Daoy (cell line): ENCODE measurements at places on chromosomes 12 and 14. TPM values are rescaled to one million over a fixed set of nuclear protein-coding genes. Genes with fewer than 3 reads are reported as not detected.

Gene SPIC
- total RNA-seq = not detected in 2 replicates

Gene PPP1R1A
- not detected in 2 replicates for total RNA-seq

Gene CD9
- 83.5 and 95.3 TPM in 2 replicates for total RNA-seq

Gene TTC9
- 2.6 and 3.1 TPM in 2 replicates for total RNA-seq

Gene SLC24A4
- not detected in 2 replicates for total RNA-seq

Gene GUCY2C
- not detected in 2 replicates for total RNA-seq

Gene SIX1
- 14.9 and 15.1 TPM in 2 replicates for total RNA-seq

Gene PTPN21
- 4.8 and 7.7 TPM in 2 replicates for total RNA-seq

Gene OR2AP1
- not detected in 2 replicates for total RNA-seq

Gene HSP90B1
- total RNA-seq = 840 and 1,074 TPM in 2 replicates

Gene PLEKHD1
- total RNA-seq = 0.06 TPM in 1 of 2 replicates, not detected in the other

Gene PIANP
- total RNA-seq = 0.06 TPM in 1 of 2 replicates, not detected in the other

Gene FOXG1
- 1.8 and 4.5 TPM in 2 replicates for total RNA-seq

Gene SMOC1
- total RNA-seq = 3.7 and 5.9 TPM in 2 replicates

Gene RIPK3
- total RNA-seq = not detected in 2 replicates

Gene GPRC5A
- 7.0 and 10.5 TPM in 2 replicates for total RNA-seq

Gene ABCD4
- 22.5 and 23.0 TPM in 2 replicates for total RNA-seq

Gene NUP107
- total RNA-seq = 168 TPM in 2 replicates

Gene KRT79
- total RNA-seq = 0.57 and 2.6 TPM in 2 replicates

Gene CLEC1A
- 0.06 TPM in 1 of 2 replicates, not detected in the other for total RNA-seq

Gene SYNDIG1L
- total RNA-seq = not detected in 2 replicates

Gene SLC25A47
- total RNA-seq = not detected in 2 replicates

Gene EP400
- total RNA-seq = 3.5 and 4.2 TPM in 2 replicates

Gene NCAPD2
- total RNA-seq = 95.2 and 117 TPM in 2 replicates

Gene AQP2
- total RNA-seq = not detected in 2 replicates

Gene TAS2R19
- total RNA-seq = 9.0 TPM in 1 of 2 replicates, not detected in the other

Gene LMNTD1
- total RNA-seq = 0.57 TPM in 1 of 2 replicates, not detected in the other

Gene SYT1
- total RNA-seq = 0.45 and 1.1 TPM in 2 replicates

Gene CLEC9A
- total RNA-seq = not detected in 2 replicates

Gene TGM1
- 0.69 and 2.6 TPM in 2 replicates for total RNA-seq

Gene BMP4
- total RNA-seq = 8.0 and 9.5 TPM in 2 replicates

Gene LALBA
- not detected in 2 replicates for total RNA-seq

Gene C14orf132
- total RNA-seq = 3.7 and 5.9 TPM in 2 replicates

Gene BDKRB1
- total RNA-seq = 0.97 and 1.5 TPM in 2 replicates

Gene SSTR1
- not detected in 2 replicates for total RNA-seq

Gene SLC10A1
- total RNA-seq = not detected in 2 replicates
